Activated CD8-positive, alpha-beta memory T cell treated with anti-CD3 and anti-CD28 coated beads, Interleukin-2, amount 50 U/mL, for 4 hours (primary cell): ENCODE measurements at places on chromosomes 6 and 20.

- DNase-seq = no peak
Observed at GRCh38 chr20:35845561-35845960, 73.7 kb downstream of the PHF20 start.

GRCh38 chr6:43231053-43231452 is 1.8 kb upstream of the DNPH1 start:
- no peak for DNase-seq

GRCh38 chr20:63454731-63455567 is 17.5 kb downstream of the KCNQ2 start:
- DNase-seq = no peak

GRCh38 chr6:89580997-89581666 is 57.4 kb downstream of the LYRM2 start:
- DNase-seq = no peak

DNA sequence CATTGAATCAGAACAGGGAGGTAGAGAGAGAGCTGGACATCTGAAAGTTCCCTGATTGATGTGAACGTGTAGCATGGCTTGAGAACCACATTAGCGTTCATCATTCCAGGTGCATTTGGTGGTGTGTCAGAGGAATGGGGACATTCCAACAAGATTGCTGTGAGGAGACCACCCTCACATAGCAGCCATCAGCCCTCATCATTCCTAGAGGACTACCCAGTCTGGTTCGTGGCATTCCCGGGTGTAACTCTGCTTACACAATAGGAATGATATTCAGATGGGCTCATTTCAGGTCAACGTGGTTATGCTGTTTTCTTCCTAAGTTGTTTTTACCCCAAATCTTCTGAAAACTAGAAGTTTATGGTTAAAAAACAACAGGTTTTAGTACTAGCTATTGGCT is 62.2 kb upstream of the KLHL31 start:
- no peak for DNase-seq

DNA sequence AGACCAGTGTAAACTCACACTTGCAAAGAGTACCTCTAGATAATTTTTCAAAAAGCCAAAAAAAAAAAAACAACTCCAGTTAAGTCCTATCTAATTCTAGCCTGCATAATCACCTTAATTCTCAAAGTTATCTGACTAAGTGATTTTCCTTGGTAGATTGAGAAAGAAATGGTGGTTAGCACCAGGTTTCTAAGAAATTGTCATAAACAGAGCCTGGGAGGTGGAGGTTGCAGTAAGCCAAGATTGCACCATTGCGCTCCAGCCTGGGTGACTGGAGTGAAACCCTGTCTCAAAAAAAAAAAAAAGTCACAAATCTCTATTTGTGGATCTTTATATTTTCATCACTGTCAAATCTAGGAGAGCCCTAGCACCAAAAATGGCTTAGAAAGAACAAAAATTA is 8.9 kb downstream of the FBXO5 start:
- no peak for DNase-seq

GRCh38 chr6:63683071-63683603 is 47.5 kb downstream of the PHF3 start:
- DNase-seq = no peak

DNA sequence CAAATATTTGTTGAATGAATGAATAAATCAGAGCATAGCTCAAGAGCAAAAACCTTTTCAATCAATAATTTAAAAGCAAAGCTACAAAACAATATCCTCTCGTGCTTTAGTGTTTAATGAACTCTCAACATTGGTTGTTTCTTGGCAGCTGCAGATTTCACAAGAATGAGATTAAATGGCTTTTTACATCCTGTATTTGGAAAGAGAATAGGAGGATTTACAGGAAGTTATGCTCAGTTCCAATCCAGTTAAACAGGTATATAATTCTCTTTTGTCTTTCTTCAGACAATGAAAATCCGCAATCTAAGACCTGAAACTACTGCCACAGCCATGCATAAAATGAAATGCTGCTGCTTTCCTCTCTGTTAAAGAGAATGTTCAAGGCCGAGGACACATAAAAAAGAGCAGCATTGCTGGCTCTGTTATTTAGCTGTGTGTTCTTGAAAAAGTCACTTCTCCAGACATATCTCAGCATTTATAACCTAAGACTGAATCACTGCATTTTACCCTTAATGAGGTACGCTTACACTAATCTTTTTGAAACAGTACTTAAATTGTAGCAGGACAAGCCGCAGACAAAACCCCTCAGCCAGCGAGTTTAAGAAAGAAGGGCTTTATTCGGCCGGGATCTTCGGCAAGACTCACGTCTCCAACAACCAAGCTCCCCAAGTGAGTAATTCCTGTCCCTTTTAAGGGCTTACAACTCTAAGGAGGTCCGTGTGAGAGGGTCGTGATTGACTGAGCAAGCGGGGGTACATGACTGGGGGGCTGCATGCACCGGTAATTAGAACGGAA is 3.6 kb downstream of the C6orf52 start:
- no peak for DNase-seq

DNA sequence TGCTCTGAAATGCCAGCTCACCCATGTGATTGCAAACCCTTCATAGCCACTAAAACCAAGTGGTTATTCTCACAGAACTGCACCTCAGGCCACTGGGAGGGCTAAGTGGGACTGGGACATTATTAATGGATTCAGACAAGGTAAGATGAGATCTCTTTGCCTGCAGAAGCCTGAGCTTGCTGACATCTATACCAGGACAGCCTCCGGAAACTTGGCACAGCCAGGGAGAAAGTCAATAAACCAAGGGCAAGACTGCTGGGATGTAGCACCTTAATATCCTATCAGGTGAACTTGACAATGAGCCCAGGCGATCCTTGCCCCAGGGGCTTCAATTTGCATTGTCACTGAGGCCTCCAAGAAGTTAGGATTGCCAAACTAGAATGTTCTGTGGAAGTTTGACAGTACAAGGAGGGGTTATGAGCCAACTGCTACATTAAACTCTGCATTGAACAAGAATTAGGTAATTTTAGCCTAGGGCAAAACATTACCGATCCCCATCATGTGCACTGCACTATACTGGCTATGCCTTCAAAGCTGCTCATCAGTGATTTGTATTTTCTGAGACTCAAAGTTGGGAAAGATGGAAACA is 60.1 kb upstream of the RALGAPA2 start:
- no peak for DNase-seq

GRCh38 chr6:93329301-93330000 is 89.9 kb downstream of the EPHA7 start:
- no peak for DNase-seq

DNA sequence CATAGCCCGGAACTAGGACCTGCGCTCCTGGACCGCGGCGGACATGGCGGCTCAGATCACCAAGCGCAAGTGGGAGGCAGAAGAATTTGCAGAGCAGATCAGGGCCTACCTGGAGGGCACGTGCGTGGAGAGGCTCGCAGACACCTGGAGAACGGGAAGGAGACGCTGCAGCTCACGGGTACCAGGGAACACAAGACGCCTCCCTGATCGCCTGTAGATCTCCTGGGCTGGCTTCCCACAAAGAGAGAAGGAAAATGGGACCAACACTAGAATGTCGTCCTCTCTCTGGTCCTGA is 15.1 kb upstream of the HLA-A start:
- no peak for DNase-seq

DNA sequence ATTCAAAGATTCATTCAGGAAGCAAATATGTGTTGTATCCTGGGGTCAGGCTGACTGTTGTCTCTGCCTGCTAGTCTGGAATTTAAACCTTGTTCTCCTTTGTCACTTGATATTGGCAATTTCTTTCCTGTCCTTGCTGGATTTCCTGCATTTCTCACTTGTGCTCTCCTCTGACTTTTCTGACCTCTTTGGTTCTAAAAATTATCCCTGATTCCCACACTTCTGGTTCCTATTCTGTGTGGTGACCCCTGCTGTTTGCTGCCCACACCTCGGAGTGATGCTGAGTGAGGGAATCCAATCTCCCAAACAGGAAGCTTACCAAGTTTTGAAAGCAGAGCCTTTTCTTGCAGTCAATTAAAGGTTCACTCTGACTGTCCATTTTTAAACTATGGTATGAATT is 345.3 kb downstream of the CDKAL1 start:
- DNase-seq = no peak

- no peak for DNase-seq
Observed at GRCh38 chr6:19892260-19892659, 55.1 kb downstream of the ID4 start.

DNA sequence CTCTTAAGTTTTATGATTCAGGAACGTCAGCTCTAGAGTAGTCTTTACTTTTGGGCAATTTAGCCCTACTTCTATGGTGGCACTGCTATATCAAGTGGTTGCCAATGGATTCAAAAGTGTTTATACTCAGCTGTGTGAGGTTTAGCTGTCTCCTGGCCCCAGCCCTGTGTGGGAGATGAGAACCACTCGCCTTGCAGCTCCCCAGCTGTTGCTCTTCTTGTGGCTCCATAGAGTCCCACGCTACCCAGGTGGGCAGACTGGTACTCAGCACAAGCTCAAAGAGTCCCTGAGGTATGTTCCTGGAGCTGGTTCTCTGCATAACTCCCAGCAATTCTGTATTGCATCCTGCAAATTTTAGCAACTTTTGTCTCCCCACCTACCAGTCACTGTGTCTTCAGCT is 59.6 kb downstream of the C6orf118 start:
- DNase-seq = no peak

DNA sequence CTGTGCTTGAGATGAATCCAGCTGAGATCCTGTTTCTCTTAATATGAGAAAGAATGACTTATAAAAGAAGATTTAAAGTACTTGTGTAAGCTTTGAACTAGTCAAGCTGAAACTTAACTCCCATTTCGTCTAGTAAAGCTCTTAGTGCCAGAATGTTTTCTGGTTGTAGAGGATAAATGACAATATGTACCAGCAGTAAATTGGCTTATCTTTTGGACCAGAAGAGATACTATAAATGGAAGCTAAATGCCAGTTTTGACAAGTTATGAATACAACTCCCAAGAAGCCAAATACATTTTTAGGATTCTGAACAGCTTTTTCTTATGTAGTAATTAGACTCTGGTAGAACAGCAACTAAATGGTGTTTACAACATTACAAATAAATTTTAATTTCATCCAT is 608.7 kb downstream of the EYS start:
- DNase-seq = no peak
